ENCODE measurements at places on chromosomes 11 and 22. TPM values are rescaled to one million over a fixed set of nuclear protein-coding genes. Genes with fewer than 3 reads are reported as not detected.

DNA sequence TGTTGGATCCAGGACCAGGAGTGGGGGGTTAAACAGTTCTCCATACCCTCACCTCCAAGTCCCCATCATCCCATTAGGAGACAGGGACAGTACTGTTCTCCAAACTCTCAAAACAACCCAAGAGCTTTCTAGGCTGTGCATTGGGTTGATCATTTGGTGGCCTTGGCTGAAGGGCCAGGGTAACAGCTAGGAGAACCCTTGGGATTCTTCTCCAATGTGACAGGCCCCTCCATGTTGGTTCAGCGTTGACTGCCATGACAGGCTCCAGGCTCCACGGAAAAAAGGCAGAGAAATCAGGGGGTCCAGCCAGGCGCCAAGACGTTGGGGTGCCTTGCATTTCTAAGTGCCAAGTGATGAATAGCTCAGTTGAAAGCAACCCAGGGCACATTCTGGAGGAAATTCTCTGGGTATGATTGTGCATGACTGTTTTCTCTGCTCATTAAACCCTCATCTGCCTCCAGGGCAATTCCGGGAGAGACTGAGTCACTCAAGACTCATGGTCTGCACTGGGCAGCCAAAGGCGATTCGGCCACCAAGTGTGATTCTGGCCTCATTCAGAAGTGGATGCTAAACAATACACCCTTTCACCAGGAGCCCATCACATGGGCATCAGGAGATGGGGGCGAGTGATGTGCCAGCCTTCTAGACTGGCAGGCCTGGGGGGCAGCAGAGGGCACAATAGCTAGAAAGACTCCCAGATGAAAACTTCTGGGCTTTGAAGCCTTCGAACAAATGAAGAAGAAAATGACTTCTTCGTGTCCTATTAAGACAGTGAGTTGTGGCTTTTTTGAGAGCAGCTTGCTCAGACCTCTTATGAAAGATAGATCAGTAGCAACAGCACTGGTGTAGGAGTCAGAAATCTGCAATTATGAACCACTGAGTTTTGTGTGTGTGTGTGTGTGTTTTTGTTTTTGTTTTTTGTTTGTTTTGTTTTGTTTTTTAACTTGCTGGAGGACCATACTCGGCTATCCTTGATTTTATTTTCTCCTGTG lies 27.7 kb downstream of the CD44 start:
- no peak for DNase-seq

DNA sequence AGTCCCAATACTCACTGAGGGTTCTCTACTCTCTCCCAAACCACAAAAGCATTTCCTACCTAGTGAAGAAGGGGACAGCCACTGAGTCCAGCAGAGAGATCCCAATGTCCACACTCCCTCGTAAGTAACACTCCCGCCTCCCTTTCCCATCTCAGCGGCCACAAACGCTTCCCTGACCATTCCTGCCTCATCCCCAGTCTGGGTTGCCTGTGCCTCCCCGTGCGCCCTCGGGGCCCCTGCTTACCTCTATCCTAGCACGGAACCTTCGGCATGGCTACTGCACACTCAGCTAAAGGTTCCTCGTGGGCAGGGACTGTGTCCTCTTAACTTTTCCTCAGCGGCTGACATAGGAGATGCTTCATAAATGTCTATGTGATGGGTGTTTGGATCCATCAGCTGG lies 1.5 kb downstream of the UPK2 start:
- DNase-seq = no peak

GRCh38 chr11:75954039-75954438 lies 139.0 kb downstream of the UVRAG start:
- no peak for DNase-seq

Gene ANGPTL5
- not detected for total RNA-seq

Gene SIRT3
- 23.4 TPM for total RNA-seq

Gene DGAT2
- 0.51 TPM for total RNA-seq

All from endothelial cell (in vitro differentiated cells).